Renal cortex interstitium (tissue), 15 donors: ENCODE measurements at places on chromosomes 5 and 9. TPM values are rescaled to one million over a fixed set of nuclear protein-coding genes. Genes with fewer than 3 reads are reported as not detected.
A peak's percentile ranks its signal among the peaks of the same experiment; 100 is the strongest.

GCNT1 gene
- 4.3 TPM for polyA plus RNA-seq

DNA sequence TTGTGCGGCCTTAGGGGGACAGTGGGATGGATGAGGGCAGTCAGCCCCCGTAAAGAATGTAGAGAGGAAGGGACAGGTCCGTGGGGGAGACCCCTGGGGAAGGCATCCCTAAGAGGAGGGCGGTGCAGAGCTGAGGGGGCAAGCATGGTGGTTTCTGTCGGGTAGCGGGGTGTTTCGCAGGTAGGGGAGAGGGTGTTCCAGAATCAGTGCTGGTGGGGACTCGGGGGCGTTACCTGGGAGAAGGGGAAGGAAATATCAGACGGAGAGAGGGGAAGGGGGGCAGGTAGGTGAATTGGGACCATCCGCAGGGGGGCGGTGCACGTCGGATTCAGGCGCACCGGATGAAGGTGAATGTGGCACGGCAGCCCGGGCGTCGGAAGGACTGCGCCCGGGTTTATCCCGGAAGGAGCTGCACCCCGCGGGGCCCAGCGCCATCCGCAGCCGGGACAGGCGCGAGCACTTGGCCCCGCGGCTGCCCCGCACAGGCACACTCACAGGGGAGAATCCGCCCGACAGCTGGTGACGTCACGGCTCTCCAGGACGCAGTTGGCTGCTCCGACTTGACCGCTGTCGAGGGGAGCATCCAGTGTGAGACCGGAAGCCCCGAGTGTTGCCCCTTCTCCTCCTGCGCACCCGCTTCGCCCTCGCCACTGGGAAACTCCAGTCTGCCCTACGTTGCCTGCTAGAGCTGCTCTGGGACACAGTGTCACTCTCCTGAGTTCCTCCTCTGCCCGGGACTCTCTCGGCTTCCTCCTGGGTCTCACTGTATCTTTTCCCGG lies 1.3 kb downstream of the CD72 start:
- DNase-seq, result peak; percentile 56

DNA sequence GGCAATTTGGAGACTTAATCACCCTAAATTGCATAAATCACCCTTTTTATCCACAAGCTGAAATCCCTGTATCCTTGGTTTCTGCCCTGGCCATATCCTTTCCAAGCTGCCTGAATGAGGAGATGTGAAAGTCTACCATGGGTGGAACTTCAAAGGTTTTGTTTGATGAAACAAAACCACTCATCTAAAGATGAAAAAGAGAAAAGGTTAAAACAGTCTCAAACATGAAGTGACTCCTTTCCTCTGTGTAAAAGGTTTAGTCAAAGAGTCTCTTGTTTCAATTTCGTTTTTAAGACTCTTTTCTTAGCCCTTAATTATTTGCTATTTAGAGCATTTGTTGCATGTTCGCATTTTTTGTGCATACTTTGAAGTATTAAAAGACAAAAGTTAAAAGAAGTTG lies 11.2 kb downstream of the SLC45A2 start:
- DNase-seq, result no peak

GRCh38 chr9:133754688-133755227 lies 16.6 kb upstream of the SARDH start:
- no peak for DNase-seq

PCDHGB3 gene
- polyA plus RNA-seq, result 2.1 TPM
